Spleen (tissue), 13 donors: ENCODE measurements at places on chromosomes 11 and 22. TPM values are rescaled to one million over a fixed set of nuclear protein-coding genes. Genes with fewer than 3 reads are reported as not detected.

OR8K5 gene
- not detected for polyA plus RNA-seq

C2CD2L gene
- polyA plus RNA-seq = 5.8 TPM

PYGM gene
- polyA plus RNA-seq = 2.1 TPM

DNA sequence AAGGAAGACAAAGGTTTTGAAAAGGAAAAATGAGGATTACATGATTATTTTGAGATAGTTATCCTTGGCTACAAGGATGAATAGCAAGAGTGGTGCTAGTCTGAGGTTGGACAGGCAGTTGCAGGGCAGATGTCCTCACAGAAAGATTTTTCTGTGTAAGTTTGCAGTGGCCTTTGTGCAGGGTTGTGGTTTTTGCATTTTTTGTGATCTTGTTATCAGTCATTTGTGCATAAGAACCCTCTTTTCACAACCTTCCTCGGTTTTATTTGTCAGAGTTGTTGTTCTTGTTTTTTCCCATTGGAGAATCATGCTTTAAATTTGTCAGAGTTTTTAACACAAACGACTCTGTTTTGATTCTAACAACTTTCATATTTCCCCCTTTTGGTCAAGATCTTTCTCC lies 1.4 kb downstream of the CCDC134 start:
- H3K36me3 ChIP-seq = no peaks in the 10 kb centered on the region
- H3K27me3 ChIP-seq = no peaks in the 10 kb centered on the region
- H3K27ac ChIP-seq = no peak overlapping the region
- H3K4me3 ChIP-seq = peak overlapping the region; percentile 93
- DNase-seq = no peak

DNA sequence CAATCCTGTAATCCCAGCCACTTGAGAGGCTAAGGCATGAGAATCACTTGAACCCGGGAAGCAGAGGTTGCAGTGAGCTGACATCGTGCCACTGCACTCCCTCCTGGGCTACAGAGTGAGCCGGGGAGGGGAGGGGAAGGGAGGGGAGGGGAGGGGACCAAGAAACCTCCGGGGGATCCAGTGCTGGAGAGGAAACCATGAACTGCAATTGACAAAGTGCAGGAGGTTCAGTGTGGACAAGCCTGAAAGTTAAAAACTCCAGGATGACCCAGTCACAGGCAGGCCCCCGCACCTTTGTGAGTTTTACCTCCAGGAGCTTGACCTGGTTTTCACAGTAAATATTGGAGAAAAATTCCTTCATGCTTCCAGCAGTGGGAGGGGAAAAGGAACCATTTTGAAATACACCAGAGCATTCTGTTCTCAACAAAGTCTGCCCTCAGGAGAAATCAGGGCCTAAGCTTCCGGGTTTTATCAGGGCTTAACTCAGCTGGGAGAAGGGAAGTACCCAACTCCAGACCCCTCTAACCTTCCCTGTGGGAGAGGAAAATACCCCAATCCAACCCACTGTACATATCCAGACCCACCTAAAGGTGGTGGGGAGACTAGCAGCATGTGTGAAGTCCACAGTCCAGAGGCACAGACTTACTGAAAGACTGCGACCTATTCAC lies 15.5 kb upstream of the ZFTA start:
- DNase-seq = no peak
- H3K4me1 ChIP-seq = no peaks in the 10 kb centered on the region
- no peak overlapping the region for H3K27ac ChIP-seq

DNA sequence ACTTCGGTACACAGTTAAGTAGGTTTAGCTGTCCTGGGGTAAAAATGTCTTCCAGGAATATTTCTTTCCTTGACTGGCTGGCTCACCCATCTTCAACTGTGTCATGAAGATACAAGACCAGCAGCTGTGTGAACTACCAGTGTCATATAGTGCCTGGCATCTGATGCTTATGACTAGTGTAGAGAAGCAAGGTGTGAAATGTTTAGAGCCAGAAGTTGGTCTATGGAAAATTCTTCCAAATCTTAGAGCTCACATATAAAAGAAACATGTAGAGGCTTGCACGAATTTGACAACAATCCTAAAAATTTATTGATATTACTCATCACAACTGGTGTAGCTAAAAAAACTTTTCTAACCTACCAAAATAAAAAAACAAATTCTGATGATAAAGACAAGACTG lies 54.4 kb downstream of the ARL14EP start:
- no peaks in the 10 kb centered on the region for H3K4me1 ChIP-seq
- no peaks in the 10 kb centered on the region for H3K36me3 ChIP-seq
- H3K27me3 ChIP-seq = no peaks in the 10 kb centered on the region
- no peak overlapping the region for H3K27ac ChIP-seq
- DNase-seq = no peak
- H3K4me3 ChIP-seq = no peak overlapping the region

DNA sequence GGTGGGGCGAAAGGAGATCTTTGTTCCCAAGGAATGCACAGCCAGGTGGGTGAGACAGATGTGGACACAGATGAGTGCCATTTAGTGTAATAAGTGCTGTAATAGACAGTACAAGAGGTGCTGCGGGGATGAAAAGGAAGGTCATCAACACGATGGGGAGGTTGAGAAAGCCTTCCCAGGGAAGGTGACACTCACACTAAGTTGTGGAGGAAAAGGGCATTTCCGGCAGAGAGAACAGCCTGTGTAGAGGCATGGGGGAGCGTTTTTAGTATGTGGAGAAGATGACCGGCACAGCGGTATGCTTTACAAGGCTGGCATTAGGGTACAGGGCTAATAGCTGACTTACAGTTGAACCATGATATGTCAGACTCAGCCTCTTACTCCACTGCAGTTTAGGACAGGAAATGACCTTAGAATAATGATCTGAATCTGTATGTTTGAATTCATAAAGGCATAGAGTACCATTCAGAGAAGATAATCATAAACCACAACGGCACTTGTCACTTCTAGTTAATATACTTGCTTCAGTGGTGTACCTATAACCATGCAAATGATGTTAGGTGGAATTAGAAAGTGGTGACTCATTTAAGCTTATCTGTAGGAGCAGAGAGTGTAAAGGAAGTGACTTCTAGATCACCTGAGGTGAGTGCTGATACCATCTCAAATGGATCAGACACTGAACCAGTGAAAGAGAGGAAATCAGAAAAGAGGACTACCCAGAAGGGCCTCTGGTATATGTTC lies 60.6 kb downstream of the FAM83F start:
- no peak overlapping the region for H3K4me3 ChIP-seq
- H3K27me3 ChIP-seq = no peaks in the 10 kb centered on the region
- peaks cover 72% of the 10 kb centered on the region for H3K4me1 ChIP-seq
- no peak for DNase-seq
- H3K36me3 ChIP-seq = no peaks in the 10 kb centered on the region
- H3K27ac ChIP-seq = peak overlapping the region; percentile 13

DNA sequence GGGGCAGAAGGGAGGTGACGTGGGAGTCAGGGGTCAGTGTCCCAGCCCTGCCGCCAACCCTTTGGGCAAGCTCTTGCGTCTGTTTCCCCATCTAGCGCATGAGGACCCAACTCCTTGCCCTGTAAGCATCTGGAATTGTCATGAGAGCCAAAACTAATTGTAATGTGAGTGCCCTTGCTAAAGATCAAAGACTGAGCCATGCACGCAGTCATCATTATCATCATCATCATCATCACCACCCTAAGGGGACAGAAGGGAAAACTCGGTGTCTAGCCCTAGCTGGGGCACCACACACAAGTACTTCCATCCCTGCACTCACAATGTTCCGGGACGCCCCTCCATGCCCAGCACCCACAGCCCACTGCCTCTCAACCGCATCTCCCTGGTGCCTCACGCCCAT lies 2.5 kb downstream of the LIF start:
- no peak for DNase-seq
- no peak overlapping the region for H3K27ac ChIP-seq
- H3K4me3 ChIP-seq = no peak overlapping the region
- no peaks in the 10 kb centered on the region for H3K36me3 ChIP-seq
- H3K27me3 ChIP-seq = peaks cover 40% of the 10 kb centered on the region

GRCh38 chr11:64934682-64935358 lies 873 bp downstream of the GPHA2 start:
- H3K27me3 ChIP-seq = no peaks in the 10 kb centered on the region
- no peak for DNase-seq
- H3K27ac ChIP-seq = no peak overlapping the region
- no peak overlapping the region for H3K4me3 ChIP-seq
- peaks cover 56% of the 10 kb centered on the region for H3K36me3 ChIP-seq
- H3K4me1 ChIP-seq = no peaks in the 10 kb centered on the region

- no peak overlapping the region for H3K27ac ChIP-seq
- H3K4me3 ChIP-seq = no peak overlapping the region
These were observed 11.5 kb upstream of the RRAS2 start for GRCh38 chr11:14370496-14370895.

DNA sequence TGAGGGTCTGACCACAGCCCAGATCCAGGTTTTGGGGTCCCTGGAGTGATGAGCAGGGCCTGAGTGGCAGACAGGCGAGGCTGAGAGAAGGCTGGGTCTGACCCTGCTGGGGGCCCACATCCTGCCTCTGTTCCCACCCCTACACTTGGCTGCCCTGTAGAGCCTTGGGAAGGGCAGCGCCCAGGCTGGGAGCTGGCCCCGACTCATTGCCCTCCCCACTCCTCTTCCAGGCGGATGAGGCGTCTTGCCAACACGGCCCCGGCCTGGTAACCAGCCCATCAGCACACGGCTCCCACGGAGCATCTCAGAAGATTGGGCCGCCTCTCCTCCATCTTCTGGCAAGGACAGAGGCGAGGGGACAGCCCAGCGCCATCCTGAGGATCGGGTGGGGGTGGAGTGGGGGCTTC lies 4.9 kb downstream of the DERL3 start:
- peaks cover 29% of the 10 kb centered on the region for H3K4me1 ChIP-seq
- peak; percentile 62 for DNase-seq
- peaks cover 75% of the 10 kb centered on the region for H3K36me3 ChIP-seq

DNA sequence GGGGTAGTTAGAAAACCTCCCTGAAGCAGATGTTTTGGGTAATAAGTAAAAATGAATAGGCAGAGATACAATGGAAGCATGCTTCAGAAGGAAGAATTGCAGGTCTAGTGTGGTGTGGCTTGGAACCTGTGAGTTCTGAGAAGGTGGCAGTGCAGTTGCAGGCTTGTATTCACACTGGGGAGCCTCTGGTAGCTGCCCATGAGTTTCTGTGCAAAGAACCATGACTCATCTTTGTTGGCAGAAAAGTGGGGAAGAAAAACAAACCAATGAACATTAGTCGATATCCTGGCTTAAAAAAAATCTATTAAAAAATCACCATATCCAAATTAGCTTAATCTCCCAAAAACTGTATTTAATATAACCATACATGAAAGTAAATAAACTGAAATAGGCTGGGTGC lies 232.6 kb downstream of the FAT3 start:
- H3K27ac ChIP-seq = no peak overlapping the region
- no peak for DNase-seq
- no peak overlapping the region for H3K4me3 ChIP-seq
- H3K4me1 ChIP-seq = no peaks in the 10 kb centered on the region

DNA sequence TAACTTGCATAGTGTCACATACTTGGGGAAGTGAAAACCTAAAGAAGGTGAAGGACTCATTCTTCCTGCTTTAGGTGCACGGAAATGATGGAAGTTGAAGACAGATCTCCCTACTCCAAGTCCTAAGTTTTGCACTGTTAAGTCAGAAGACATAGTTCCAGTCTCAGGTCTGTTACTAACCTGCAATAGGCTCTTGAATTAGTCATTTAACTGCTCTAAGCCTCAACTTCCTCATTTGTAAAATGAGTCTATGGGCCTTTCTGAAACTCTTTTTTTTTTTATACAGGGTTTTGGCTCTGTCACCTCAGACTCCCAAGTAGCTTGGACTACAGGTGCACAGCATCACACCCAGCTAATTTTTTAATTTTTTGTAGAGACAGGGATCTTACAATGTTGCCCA lies 30.8 kb upstream of the POU2AF1 start:
- no peaks in the 10 kb centered on the region for H3K36me3 ChIP-seq
- H3K27me3 ChIP-seq = no peaks in the 10 kb centered on the region
- DNase-seq = no peak
- H3K27ac ChIP-seq = peak overlapping the region; percentile 19
- no peak overlapping the region for H3K4me3 ChIP-seq

GRCh38 chr22:36369922-36370791 lies 17.6 kb downstream of the MYH9 start:
- H3K27me3 ChIP-seq = no peaks in the 10 kb centered on the region
- peaks cover 70% of the 10 kb centered on the region for H3K36me3 ChIP-seq
- H3K27ac ChIP-seq = peak overlapping the region; percentile 100
- H3K4me3 ChIP-seq = peak overlapping the region; percentile 16

- H3K36me3 ChIP-seq = no peaks in the 10 kb centered on the region
- H3K27ac ChIP-seq = no peak overlapping the region
- no peak for DNase-seq
- H3K27me3 ChIP-seq = no peaks in the 10 kb centered on the region
These were observed 168.6 kb downstream of the ADAMTS15 start for GRCh38 chr11:130617001-130617400.

- no peaks in the 10 kb centered on the region for H3K27me3 ChIP-seq
- H3K4me1 ChIP-seq = peaks cover 7% of the 10 kb centered on the region
- no peak overlapping the region for H3K4me3 ChIP-seq
These were observed 298.3 kb downstream of the NTM start for GRCh38 chr11:131668500-131669400.

GRCh38 chr11:85977751-85978160 lies 91.1 kb downstream of the PICALM start:
- peaks cover 98% of the 10 kb centered on the region for H3K36me3 ChIP-seq
- no peak overlapping the region for H3K4me3 ChIP-seq
- H3K4me1 ChIP-seq = peaks cover 5% of the 10 kb centered on the region
- DNase-seq = no peak

DNA sequence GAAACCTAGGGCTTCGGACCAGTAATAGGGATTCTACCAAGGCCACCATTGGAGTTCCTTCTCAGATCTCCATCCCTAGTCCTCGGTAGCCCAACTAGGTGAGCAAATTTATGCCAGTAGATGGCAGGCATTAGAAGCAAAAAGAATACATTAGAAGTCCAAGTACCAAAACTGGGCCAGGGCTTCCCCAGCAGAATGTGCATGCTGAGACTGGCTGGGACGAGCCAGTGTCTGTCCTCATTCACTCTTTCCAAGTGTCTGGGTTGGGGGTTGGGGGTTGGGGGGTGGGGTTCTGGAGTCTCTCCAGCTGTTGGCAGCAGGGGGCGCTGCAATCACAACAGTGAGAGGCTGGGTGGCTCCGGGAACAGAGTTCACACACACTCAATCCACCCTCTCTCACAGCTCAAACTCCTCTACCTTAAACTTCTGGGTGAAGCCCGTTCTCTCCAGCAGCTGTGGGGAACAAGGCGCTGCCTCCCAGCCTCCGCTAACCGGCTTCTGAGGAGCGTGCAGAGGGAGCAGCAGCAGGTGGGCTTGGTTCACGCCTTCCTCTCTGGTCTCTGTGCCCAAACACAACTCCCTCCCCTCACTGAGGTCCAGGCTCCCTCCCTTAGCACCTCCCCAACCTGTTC lies 57.5 kb downstream of the BTG4 start:
- no peak for DNase-seq
- H3K4me1 ChIP-seq = no peaks in the 10 kb centered on the region
- no peak overlapping the region for H3K4me3 ChIP-seq
- no peaks in the 10 kb centered on the region for H3K36me3 ChIP-seq
- peaks cover 4% of the 10 kb centered on the region for H3K27me3 ChIP-seq
